ENCODE measurements at places on chromosomes 1 and 21. TPM values are rescaled to one million over a fixed set of nuclear protein-coding genes. Genes with fewer than 3 reads are reported as not detected.

The COX20 gene
- 15.8 TPM for polyA plus RNA-seq

DNA sequence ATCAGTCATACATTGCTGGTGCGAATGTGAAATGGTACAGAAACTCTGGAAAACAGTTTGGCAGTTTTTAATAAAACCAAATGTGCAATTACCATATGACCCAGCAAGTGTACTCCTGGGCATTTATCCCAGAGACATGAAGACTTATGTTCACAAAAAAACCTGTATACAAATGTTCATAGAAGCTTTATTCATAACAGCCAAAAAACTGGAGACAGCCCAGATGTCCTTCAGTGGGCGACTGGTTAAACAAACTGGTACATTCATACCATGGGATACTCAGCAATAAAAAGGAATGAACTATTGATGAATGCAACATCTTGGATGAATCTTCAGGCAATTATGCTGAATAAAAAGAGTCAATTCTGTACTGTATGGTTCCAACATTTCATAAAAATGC is 97.8 kb downstream of the DTL start:
- no peaks in the 10 kb centered on the region for H3K27me3 ChIP-seq
- H3K36me3 ChIP-seq = no peaks in the 10 kb centered on the region
- H3K4me1 ChIP-seq = no peaks in the 10 kb centered on the region
- no peak for DNase-seq
- no peak overlapping the region for H3K4me3 ChIP-seq

DNA sequence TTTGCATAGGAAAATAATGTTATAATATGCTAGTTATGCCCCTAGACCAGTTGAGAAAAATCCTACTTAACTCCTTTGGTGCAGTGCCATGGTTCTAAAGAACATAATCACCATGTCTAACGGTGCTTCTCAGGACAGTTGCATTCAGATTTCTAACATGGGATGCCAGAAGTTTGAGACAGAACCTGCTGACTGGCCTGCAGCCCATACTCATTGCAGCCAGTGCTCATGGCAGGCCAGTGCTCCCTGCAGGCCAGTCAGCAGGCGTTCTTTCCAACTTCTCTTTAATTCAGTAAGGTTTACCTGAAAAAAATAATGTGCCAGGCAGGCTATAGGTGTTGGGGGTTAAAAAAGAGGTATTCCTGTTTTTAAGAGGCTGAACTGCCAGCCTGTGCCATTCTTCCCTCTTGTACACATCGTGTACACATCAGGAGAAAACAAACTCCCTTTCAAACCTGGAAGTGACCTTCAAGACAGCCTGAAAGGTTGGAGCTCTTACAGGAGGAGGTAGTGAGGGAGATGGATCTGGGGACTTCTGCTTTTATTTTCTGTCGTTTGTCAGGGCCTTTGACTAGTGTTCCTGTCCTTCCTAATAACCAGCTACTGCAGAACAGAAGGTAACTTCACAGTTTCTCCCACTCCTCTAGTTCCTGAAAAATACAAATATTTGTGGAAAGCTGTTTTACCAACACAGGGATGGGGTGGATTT is 146.0 kb upstream of the MAGI3 start:
- H3K27ac ChIP-seq = no peak overlapping the region
- no peaks in the 10 kb centered on the region for H3K36me3 ChIP-seq
- no peak for DNase-seq

- peaks cover 11% of the 10 kb centered on the region for H3K4me1 ChIP-seq
- no peaks in the 10 kb centered on the region for H3K36me3 ChIP-seq
- no peak for DNase-seq
- no peak overlapping the region for H3K27ac ChIP-seq
Observed at GRCh38 chr1:245026247-245026646, 128.5 kb upstream of the KIF26B start.

Data from CD14-positive monocyte (primary cell).